RKO (cell line): ENCODE measurements at places on chromosomes 13 and 19.

DNA sequence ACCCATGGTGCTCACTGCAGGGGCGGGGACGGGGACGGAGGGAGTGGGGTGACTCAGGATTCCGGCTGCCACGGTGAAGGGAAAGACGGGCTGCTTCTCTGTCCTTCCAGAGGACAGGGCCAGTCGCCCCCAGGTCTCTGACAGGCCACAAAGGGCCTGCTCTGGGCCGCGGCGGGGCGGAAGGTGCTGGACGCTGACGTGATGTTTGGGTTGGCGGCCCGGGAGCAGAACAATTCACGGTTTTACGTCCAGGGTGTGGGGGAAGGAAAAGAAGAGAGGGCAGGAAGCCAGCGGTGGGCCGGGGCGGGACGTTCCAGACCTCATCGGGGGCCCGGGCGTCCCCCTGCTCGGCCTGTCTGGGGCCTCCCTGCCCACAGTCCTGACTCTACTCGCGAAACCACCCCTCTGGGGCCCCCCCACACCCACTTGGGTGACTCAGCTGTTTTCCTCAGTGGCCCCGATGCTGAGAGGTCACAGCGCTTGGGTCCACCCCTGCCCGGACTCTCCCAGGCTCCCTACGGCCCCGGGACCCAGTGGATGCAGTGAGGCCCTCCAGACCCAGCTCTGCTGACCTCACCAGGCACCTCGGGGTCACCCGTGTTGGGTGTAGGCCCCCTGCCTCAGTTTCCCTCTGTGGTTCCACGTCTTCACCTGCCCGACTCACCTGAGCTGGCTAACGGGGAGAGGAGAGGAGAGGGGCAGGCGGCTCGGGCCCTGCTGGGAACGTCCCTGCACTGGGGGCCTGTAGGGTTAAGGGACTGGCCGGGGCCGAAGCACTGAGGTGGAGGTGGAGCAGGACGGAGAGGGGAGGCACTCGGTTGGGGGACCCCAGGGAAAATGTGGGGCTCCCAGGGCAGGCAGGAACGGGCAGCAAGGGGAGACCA is 29.2 kb downstream of the PIP5K1C start:
- no peak for DNase-seq

- no peak for DNase-seq
These were observed 26.7 kb downstream of the EBPL start for GRCh38 chr13:49664606-49665005.

DNA sequence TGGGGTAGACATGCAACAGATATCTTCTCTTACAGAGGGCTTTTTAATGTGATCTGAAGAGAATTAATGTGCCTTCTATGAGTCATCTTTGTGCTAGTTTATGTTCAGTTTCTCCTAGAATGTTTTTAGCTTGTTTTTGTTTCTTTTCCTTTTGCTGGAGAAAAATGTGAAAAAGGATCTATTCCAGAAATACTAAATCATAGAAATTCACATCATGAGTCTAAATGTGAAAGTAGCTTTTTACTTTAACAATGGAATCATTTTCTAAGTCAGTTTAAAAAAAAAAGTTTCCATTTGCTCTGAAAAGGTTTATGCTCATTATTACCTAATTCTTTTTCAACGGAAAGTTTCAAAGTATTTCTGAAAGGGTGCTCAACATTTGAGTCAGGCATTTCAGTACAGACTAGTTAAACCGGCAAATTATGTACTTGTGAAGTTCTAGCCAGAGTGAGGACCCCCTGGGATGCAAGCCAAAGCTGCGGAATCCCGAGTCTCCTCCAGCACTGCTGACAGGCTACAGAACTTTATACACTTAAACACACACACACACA is 72.9 kb downstream of the SPATA13 start:
- no peak for DNase-seq

DNA sequence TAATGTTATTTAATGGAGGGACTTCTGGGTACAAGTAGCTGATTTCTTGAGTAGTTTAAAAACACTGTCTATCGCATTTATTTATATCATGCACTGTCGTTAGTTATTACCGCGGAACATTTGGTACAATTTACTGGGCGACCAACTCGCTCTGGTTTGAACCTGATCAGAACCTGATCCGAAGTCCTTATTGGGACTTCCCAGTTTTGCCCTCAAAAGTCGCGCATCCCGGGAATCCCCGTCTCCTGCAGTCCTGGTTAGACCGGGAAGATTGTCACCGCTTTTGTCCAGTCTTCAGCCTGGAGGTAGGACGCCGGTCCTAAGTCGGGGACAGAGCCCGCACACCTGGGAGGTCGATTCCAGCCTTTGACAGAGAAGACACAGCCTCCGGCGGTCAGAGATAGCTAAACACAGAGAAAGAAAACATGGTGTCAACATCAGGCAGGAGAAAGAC is 694 bp downstream of the CLN5 start:
- DNase-seq, result peak; percentile 53

DNA sequence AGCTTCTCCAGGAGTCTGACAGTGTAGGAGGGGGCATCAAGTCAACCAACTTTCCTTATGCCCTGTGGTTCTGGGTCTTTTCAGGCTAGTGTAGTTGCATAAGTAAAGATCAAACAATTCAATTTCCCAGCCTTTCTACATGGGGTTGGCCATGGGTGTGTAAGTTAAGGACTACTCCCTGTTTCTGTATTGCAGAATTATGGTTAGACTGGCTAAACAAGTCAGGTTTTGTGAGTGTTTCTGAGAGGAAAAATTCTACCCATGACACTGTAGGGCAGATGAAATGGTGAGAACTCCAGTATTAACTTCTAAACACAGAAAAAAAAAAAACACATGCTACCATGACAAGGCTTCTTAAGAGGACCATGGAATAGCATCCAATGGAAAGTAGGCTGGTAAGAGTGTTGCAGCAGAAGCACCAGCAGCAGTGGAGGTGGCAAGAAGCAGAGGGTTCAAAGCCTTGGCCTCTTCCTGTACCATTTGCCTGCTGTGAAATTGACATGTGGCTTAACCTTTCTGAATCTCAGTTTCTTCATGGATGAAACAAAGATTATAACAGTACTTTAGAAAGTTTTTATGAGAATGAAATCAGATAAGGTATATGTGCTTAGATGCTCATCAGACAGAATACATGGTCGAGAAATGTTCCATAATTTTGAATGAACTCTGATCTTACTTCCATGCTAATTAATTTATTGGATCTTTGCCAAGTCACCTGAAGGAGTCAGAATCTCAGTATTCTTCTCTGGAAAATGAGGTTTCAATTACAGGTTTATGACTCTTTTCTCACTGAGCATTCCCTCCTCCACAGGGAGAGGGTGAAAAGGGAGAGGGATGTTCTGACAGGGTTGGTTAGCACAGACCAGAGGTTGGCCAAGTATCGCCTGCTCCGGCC is 11.4 kb upstream of the SCEL start:
- no peak for DNase-seq

GRCh38 chr13:23848646-23849141 is 40.5 kb downstream of the MIPEP start:
- DNase-seq, result no peak

GRCh38 chr19:30161770-30162169 is 210.4 kb upstream of the ZNF536 start:
- DNase-seq, result no peak

GRCh38 chr13:40394304-40394985 is 272.0 kb downstream of the FOXO1 start:
- DNase-seq, result no peak

DNA sequence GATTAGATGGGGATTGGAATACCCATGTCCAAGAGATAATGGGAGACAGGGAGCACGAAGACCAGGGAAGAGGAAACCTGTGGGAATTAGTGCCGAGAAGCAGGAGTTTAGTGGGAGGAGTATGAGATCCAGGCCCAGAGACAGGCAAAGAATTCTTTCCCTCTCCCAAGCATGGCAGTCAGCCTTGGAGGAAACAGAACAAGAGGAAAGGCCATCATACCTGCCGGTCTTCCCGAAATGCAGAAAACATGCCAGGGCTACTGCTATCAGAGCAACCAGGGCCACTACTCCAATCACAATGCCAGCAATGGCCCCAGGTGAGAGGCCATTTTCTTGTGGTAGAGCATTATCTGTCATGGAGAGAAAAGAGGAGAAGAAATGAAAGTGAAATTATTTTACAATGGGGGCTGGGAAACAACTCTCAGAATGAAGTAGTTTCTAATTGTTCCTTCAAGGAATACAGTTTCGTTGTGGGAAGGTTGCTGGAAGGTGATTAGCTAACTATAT is 16.1 kb downstream of the CEACAM1 start:
- DNase-seq, result no peak

DNA sequence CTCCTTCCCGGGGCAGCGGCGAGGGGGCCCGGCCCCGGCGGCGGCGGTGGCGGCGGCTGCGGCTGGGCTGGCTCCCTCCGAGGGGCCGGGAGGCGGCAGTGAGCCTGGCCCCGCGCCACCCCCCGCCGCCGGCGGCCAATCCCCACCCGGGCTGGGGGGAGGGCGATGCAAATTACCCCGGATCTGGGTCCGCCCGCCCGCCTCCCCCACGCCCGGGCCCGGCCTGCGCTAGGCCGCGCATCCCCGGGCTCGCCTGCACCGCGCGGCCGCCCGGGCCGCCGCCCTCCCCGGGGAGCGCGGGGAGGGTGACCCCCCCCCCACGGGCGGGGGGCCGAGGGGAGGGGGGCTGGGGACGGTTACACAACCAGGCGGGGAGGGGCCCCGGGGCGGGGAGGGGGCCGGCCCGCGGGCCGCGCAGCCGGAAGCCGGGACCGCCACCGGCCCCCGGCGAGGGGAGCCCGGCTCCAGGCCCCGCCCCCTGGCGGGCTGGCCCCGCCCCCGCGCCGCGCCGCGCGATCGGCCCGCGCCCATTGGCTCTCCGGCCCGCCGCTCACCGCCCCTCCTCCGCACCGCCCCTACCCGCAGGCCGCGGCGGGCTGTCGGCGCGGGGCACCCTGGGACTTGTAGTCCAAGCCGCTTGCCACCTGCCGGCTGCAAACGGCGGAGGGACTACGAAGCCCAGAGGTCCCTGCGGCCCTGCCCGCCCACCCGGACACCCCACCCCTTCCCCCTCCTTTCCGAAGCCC is 1.1 kb downstream of the ZBTB7A start:
- peak; percentile 97 for DNase-seq

- no peak for DNase-seq
These were observed 325.4 kb downstream of the FOXO1 start for GRCh38 chr13:40341096-40341471.

DNA sequence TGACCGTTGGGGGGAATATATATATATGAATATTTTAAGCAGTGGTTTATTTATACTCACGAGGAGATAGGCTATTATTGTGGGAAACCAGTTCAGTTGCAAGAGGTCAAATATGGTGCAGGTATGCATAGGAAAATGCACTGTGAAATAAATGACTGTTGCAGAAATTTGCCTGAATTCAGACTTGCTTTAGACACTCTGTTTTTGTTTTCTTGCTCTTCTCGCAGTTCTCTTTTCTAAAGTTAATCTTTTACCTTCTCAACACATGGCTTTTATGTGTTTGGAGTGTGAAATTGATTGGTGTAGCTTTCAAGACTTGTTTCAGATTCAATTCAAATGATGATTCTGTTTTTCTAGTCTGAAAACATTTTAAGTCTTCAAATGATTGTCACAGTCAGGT is 109.7 kb downstream of the LRCH1 start:
- no peak for DNase-seq

DNA sequence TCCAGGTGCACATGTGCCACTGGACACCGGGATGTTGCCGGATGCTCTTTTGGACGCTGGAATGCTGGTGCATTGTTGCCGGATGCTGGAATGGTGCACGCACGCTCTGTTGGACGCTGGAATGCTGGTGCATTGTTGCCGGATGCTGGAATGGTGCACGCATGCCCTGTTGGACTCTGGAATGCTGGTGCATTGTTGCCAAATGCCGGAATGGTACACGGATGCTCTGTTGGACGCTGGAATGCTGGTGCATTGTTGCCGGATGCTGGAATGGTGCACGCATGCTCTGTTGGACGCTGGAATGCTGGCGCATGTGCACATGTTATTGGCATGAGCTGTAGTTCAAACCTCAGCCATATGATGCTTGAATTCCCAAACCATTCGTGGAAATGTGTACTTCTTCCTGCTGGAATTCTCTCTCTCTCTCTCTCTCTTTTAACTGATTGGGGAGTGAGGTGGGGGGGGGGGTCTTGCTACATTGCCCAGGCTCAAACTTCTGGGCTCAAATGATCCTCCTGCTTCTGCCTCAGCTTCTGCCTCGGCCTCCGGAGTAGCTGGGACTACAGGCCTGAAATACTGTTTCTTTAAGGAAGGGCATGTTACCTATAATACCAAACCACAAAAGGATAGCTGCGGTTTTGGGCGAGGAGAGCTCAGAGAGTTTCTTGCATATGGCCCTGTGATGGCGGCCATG is 1.2 kb upstream of the MCF2L start:
- no peak for DNase-seq

GRCh38 chr19:48033604-48034003 is 10.3 kb downstream of the CABP5 start:
- no peak for DNase-seq

DNA sequence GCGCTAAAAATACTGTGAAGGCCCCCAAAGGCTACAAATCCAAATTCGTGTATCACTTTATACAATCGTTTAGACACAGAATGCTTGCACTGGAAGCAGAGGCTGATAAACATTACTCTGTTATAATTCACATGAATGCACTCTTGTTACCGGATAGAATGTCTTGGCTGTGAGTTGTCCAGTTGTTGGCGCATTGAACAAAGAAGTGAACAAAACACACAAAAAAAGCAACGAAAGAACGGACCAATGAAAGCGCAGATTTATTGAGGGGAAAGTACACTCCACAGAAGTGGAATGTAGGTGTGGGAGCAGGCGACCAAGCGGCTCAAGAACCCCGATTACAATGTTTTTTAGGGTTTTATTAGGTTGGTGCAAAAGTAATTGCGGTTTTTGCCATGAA is 529 bp upstream of the ZNF418 start:
- DNase-seq, result no peak

- DNase-seq, result no peak
These were observed 1712.4 kb downstream of the EFNB2 start for GRCh38 chr13:104823071-104823470.

GRCh38 chr13:39525506-39525905 is 77.5 kb downstream of the LHFPL6 start:
- DNase-seq, result no peak

GRCh38 chr19:57927587-57927986 is 7.6 kb downstream of the ZNF418 start:
- no peak for DNase-seq

GRCh38 chr19:34403784-34404108 is 453 bp upstream of the PDCD2L start:
- no peak for DNase-seq

- DNase-seq, result no peak
These were observed 179.4 kb upstream of the TMTC4 start for GRCh38 chr13:100854006-100854405.

- DNase-seq, result peak; percentile 89
These were observed at the start of gene PEX11G for GRCh38 chr19:7488736-7489353. Gene PEX11G (minus strand): TSS chr19:7489035. CDS start chr19:7489010, 25 bp downstream.

GRCh38 chr13:104411141-104411765 is 1345.0 kb upstream of the SLC10A2 start:
- no peak for DNase-seq
